ENCODE measurements at places on chromosomes 1 and 21.
A peak's percentile ranks its signal among the peaks of the same experiment; 100 is the strongest.

DNA sequence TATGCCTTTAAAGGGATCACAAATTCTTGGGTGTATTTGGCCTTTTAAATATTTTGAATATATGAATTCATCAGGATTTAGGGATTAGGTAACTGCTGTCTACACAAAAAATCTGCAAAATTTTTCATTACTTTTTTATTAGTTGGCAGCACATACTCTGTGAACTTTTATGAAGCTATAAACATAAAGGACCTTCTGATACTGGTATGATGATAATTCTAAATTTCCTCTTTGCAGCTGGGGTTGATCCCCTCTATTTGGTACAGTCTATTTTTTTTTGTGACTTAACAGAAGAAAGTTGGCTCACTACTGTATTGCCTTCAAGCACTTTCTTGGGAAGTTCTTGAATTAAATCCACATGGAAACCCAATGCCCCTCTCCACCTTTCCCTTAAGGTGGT is 416.1 kb downstream of the LMO4 start:
- DNase-seq: no peak

GRCh38 chr21:29812947-29813346 is 126.8 kb downstream of the GRIK1 start:
- no peak for DNase-seq

DNA sequence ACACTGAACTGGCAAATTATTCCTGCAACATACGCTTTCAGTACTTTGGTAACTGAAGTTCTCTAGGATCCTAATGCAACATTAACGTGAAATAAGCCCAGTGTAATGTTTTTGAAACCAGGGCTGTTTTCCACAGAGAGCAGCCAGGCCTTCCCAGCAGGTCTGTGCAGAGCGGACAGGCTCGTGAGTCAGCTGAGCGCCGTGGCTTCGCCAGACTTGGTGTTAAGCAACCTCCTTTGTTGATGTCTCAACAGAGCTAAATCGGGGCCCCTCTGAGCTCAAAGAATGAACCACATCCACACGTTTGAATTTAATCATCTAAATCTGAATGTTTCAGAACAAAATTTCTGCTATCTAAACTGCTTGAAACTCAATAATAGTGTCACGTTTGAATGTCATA is 181.8 kb upstream of the FMN2 start:
- DNase-seq: peak; percentile 91

GRCh38 chr1:73803380-73803779 is 394.6 kb downstream of the LRRIQ3 start:
- no peak for DNase-seq

- no peak for DNase-seq
Observed at GRCh38 chr1:74530892-74531291, 18.5 kb upstream of the LRRC53 start.

GRCh38 chr1:156245451-156246232 is 2.2 kb downstream of the PAQR6 start:
- DNase-seq: no peak

DNA sequence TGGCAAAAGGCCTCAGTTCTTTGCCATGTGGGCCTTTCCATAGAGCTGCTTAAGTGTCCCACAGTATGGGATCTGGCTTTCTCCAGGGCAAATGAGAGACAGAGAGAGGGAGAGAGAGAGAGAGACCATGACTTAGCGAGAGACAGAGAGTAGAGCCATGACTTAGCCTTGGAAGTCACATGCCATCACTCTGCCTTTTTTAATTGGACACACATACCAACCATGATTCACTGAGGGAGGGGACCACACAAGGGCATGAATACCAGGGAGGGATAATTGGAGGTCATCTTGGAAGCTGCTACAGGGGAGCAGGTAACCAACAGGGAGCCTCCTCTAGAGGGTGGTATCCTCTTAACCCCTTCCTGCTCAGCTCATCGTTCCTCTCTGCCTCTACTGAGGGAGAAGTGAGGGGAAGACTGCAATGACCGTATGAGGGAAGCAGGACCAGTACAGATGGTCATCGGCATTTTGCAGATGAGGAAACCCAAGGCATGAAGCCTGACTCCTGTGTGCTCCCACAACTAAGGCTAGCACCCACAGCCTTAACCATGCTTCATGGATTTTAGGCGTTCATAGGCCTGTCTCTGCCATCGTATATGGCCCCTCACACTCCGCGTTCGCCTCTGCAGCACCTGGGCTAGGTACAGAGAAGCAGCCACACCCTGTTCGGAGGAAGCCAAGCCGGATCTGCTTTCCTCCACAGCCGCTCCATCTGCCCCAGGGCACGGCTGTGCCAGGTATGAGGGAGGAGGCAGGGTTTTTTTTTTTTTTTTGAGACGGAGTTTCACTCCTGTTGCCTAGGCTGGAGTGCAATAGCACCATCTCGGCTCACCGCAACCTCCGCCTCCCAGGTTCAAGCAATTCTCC is 38.6 kb downstream of the MEF2D start:
- peak; percentile 60 for DNase-seq

DNA sequence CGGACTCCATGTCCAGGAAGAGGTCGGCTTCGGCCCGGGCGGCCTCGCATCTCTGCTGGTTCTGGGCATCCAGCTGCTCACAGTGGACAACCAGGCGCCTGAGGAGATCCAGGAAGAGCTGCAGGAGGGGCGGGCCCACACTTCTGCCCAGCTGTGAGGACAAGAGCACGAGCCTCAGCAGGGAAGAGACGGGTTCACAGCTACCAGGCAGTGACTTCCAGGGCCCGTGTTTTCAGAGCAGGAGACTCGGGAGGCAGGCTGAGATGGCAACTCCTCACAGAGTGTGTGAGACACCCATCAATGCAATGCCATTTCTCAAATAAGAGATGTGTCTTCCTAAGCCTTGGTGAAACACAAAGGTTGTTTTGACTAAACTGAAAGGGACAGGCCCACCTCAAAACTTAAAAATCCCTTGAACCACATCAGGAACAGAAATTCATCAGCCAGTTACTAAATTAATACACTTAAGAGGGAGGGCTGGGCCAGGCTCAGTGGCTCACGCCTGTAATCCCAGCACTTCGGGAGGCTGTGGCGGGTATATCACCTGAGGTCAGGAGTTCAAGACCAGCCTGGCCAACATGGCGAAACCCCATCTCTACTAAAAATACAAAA is 43.4 kb downstream of the URB1 start:
- DNase-seq: no peak

DNA sequence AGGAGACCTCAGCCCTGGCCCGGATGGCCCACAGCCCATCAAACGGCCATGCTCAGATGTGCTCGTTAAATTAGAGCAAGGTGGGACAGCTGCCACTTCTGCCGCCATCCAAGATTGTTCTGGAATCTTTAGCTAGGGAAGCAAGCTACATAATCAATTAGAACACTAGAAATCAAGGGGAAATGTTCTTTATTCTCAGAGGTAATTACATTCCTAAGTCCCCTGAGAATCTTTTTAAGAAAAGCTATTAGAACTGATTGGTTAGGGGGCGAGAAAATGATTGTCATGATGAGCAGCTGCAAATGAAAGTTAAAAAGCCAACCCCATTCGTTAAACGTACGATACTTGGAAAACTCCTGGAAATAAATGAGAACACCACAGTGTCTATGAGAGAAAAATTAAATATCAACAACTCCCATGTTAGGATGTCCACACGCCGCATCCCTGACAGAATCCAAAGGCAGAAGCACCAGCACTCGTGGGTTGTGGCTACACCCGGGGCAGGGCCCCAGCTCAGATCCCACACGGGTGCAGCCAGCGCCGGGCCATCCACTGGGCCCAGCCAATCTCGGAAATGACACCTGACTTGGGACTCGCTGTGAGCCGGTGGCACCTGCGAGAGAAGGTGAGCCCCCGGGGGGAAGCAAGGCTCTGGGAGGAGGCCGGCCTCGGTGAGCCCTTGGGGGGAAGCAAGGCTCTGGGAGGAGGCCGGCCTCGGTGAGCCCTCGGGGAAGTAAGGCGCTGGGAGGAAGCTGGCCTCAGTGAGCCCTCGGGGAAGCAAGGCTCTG is 37.6 kb downstream of the KRTAP10-1 start:
- no peak for DNase-seq

- no peak for DNase-seq
Observed at GRCh38 chr1:3323021-3323795, 131.3 kb upstream of the ARHGEF16 start.

GRCh38 chr1:186798960-186799688 is 29.6 kb upstream of the PLA2G4A start:
- DNase-seq: no peak

GRCh38 chr1:6959491-6959890 is 174.2 kb downstream of the CAMTA1 start:
- no peak for DNase-seq

GRCh38 chr1:975896-976683 is 5.8 kb downstream of the PERM1 start:
- DNase-seq: peak; percentile 57

- DNase-seq: peak; percentile 75
Observed at GRCh38 chr1:89632657-89633247, at the start of gene LRRC8C. Gene LRRC8C (plus strand): TSS chr1:89633120. CDS start chr1:89686474, 53,354 bp downstream.

DNA sequence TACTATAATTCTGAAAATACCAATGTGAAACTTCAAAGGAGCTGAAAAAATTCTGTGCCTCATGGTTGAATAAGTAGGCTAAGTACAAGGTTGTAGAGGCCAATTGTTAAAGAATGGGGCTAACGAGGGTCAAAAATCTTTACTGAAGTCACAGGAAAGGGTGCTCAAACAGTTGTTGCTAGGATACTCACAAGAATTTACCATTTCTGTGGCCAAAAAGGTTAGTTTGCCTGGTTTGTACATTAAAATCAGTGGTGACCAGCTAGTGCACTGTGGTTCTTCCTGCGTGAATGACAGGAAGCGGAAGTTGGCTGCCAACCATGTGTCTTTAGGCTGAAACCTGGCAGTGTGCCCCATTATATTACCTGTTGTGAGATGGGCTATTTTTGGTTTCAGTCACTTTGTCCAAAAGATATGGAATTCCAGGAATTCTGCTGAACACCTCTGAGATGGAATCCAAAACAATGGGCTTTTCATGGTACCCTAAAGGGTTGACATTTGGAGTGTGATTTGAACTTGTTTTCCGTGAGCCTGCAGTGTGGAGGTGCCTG is 13.5 kb downstream of the MAP3K21 start:
- DNase-seq: no peak

- peak; percentile 89 for DNase-seq
Observed at GRCh38 chr1:61670016-61670415, 54.9 kb downstream of the TM2D1 start.

GRCh38 chr1:43842175-43842498 is 91.5 kb upstream of the ARTN start:
- DNase-seq: no peak

GRCh38 chr21:34522284-34522683 is 10.3 kb upstream of the KCNE1 start:
- DNase-seq: no peak

DNA sequence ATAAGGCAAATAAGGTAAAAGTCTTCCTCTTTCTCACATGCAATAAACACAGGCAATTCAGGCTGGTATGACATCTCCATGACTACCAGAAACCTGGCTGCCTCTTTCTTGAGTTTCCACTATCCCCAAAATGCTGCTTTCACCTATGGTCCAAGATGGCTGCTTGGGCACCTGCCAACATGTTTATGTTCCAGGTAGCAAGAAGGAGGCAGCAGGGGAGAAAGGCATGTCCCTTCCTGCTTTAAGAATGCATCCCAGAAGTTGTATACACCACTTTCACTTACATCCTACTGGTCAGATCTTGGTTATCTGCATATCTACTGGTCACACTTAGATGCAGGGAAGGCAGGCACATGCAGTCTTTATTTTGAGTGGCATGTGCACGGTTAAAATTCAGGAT is 19.4 kb upstream of the ACOT11 start:
- DNase-seq: no peak

DNA sequence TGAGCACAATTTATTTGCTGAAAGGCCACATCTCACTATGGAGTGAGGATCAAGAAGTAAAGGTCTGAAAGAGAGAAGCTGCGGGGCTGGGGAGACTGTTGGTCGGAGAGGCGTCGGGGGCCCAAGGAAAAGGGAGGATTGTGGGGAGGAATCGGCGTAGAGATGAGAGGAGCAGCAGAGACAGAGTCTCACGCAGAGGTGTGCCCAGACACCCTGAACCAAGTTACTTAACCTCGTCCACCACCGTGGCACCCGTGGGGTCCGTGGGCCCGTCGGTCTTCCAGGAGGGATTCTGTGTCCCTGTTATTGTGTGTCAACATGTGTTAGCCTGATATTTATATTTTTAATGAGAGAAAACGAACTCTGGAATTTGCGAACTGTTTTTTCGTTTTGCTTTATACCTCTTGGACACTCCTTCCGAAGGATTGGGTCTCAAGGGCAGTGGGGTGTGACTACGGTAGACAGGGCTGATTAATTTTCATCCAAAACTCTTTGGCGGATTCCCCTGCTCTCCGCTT is 3.8 kb upstream of the NBPF1 start:
- no peak for DNase-seq

GRCh38 chr1:27306892-27307761 is 14.8 kb upstream of the TMEM222 start:
- no peak for DNase-seq

DNA sequence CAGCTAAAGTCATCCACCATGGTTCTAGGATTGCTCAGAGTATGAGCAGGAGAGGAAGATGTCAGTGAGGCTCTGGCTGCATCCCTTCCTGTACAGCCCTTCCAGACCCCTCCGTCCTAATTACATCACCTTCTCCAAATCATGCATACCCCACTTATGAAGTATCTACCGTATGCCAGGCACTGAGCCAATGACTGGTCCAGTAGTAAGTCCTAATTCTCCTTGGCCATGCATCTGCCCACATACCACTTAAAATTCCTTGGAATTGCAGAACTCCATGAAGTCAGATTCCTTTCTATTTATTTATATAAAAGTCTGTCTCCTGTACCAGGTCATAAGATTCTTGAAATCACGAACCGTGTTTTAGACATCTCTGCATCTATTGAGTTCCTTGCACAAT is 106.1 kb downstream of the SEC16B start:
- no peak for DNase-seq

GRCh38 chr1:25771221-25772114 is 28.5 kb upstream of the SELENON start:
- DNase-seq: peak; percentile 48

- no peak for DNase-seq
Observed at GRCh38 chr1:215590779-215591491, 23.8 kb downstream of the KCTD3 start.

DNA sequence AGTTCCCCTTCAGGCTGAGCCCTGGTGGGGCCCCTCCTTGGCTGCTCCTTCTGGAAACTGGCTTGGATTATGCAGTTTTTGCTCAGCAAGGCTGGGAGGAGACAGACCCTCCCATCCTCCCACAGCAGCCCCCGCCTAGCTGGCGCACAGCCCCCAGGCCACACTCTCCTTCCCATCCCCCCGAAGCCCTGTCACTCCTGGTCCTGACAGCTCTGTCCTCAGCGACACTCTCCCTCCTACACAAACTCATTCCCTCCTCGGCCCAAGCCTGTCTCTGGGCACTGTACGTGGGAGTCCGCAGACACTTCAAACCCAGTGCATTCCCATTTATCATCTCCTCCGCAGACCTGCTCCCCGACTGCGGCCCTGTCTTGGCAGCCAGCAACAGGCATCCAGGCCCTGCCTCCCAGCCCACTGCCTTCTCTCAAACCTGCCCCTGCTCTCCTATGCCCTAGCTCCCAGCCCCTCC is 25.0 kb upstream of the EPHB2 start:
- DNase-seq: no peak

GRCh38 chr1:23403038-23403336 is 21.6 kb downstream of the TCEA3 start:
- peak; percentile 54 for DNase-seq

Measured in MV-4-11 (cell line).